ENCODE measurements at places on chromosomes 4 and X. TPM values are rescaled to one million over a fixed set of nuclear protein-coding genes. Genes with fewer than 3 reads are reported as not detected.

GRCh38 chr4:173038192-173038896 lies 130.3 kb upstream of the GALNT7 start:
- no peaks in the 10 kb centered on the region for H3K27me3 ChIP-seq
- H3K36me3 ChIP-seq: no peaks in the 10 kb centered on the region
- no peak for DNase-seq
- H3K4me3 ChIP-seq: no peak overlapping the region
- H3K4me1 ChIP-seq: peaks cover 31% of the 10 kb centered on the region

GRCh38 chr4:156829201-156829873 lies 142.3 kb downstream of the PDGFC start:
- no peaks in the 10 kb centered on the region for H3K36me3 ChIP-seq
- DNase-seq: no peak
- H3K4me1 ChIP-seq: peaks cover 9% of the 10 kb centered on the region
- H3K27me3 ChIP-seq: no peaks in the 10 kb centered on the region
- no peak overlapping the region for H3K27ac ChIP-seq

The BMP3 gene
- not detected for total RNA-seq

The WNK3 gene
- 12.8 TPM for total RNA-seq

The ERCC6L gene
- 17.0 TPM for total RNA-seq

The PF4V1 gene
- not detected for total RNA-seq

- H3K27ac ChIP-seq: no peak overlapping the region
- H3K27me3 ChIP-seq: no peaks in the 10 kb centered on the region
- peak; percentile 68 for DNase-seq
- H3K36me3 ChIP-seq: no peaks in the 10 kb centered on the region
- H3K4me3 ChIP-seq: no peak overlapping the region
These were observed 114.4 kb downstream of the GLRA3 start for GRCh38 chr4:174714393-174715211.

The GLRB gene
- total RNA-seq: 5.1 TPM

The S100G gene
- total RNA-seq: not detected

DNA sequence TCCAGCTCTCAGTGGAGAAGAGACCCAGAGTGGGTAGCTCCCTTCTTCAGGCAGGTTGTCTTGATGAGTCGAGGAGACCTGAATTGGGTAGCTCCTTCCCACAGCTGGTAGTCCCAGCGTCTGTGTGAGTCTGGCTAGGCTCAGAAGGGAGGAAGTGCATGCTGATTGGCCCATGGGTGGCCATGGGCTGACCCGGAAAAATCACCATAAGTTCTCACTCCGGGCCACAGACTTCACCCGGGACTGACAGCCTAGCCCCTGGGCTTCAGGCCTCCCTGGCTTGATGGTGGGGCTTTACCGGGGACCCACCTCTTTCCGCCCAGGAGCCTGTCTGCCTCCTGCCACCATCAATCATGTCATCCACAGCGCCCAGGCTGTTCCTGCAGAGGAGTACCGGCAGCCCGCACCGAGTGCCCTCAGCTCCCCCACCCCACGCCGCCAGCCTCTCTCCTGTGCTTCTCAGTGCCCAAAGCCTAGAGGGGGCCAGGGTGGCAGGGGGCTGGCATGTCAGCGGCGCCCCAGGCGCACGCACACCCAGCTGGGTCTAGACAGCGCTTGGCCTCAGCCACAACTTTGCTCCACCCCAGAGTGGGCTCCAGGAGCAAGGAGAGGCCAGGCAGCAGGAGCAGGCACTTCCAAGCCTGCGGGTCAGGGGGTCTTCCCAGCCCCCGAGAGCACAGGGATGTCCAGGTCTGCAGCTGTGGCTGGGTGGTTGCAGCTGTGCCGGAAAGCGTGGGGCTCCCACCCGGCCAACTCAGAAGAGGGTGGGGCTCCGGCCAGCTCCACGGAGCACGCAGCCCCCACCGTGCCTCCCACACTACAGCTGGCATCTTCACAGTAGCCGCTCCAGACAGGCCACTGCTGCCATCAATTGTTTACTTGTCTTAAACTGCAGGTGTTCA lies 16.1 kb upstream of the SAT1 start:
- no peak overlapping the region for H3K4me3 ChIP-seq
- no peaks in the 10 kb centered on the region for H3K36me3 ChIP-seq
- H3K27me3 ChIP-seq: no peaks in the 10 kb centered on the region
- DNase-seq: no peak

- peaks cover 2% of the 10 kb centered on the region for H3K36me3 ChIP-seq
- DNase-seq: no peak
- no peak overlapping the region for H3K27ac ChIP-seq
These were observed 37.0 kb downstream of the DLG3 start for GRCh38 chrX:70481471-70482270.

GRCh38 chrX:128805236-128805635 lies 718.1 kb downstream of the SMARCA1 start:
- no peak overlapping the region for H3K27ac ChIP-seq
- no peak for DNase-seq
- no peaks in the 10 kb centered on the region for H3K36me3 ChIP-seq
- H3K4me3 ChIP-seq: no peak overlapping the region
- H3K27me3 ChIP-seq: no peaks in the 10 kb centered on the region

DNA sequence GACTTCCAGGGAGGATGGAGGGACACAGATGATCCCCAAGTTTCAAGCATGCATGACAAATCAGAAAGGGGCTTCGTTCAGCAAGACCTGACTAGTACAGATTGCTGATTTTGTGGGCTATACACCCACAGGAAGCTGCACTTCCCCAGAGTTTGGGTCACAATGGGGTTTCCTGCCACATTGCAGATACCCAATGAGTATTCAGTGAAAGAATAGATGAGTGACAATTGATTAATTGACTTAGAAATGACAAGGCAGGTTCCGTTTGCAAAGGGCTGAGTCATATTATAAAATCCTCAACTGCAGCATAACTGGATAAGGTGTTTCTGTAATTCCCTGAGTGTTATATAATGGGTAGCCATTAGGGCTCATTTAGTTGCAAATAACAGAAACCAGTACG lies 146.6 kb upstream of the TBL1X start:
- DNase-seq: no peak
- no peak overlapping the region for H3K27ac ChIP-seq
- H3K27me3 ChIP-seq: no peaks in the 10 kb centered on the region
- H3K4me3 ChIP-seq: no peak overlapping the region
- H3K4me1 ChIP-seq: no peaks in the 10 kb centered on the region

The BMPR1B gene
- total RNA-seq: 3.7 TPM

- no peak for DNase-seq
- no peaks in the 10 kb centered on the region for H3K27me3 ChIP-seq
- no peaks in the 10 kb centered on the region for H3K4me1 ChIP-seq
- no peak overlapping the region for H3K4me3 ChIP-seq
- H3K27ac ChIP-seq: no peak overlapping the region
These were observed 813.0 kb upstream of the POU3F4 start for GRCh38 chrX:82695066-82695465.

DNA sequence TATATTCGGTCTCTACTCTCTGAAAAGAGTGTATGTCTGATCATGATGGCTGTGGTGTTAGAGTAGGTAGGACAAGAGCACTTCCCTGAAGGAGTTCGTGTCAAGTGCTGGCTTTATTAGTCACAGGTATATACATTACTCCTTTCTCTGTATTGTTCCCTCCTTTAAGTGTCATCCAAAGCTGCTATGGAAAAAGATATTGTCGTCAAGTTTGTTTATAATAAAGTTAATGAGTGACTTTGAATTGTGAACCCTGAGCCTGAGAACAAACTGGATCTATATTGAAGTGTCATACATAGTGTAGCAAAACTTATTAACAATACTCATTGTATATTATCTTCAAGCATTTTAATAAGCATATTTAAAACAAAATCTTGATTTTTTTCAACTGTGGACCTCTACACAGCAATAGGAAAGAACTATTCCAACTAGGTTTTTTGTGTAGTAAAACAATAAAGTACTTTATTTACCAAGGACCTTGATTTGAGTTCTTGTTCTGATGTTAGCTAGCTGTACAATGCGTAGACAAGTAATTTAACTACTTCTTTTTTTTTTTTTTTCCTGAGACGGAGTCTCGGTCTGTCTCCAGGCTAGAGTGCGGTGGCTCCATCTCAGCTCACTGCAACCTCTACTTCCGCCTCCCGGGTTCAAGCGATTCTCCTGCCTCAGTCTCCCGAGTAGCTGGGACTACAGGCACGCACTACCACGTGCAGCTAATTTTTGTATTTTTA lies 177.7 kb downstream of the RAPGEF2 start:
- no peak overlapping the region for H3K4me3 ChIP-seq
- H3K27ac ChIP-seq: no peak overlapping the region
- no peaks in the 10 kb centered on the region for H3K36me3 ChIP-seq
- DNase-seq: no peak

DNA sequence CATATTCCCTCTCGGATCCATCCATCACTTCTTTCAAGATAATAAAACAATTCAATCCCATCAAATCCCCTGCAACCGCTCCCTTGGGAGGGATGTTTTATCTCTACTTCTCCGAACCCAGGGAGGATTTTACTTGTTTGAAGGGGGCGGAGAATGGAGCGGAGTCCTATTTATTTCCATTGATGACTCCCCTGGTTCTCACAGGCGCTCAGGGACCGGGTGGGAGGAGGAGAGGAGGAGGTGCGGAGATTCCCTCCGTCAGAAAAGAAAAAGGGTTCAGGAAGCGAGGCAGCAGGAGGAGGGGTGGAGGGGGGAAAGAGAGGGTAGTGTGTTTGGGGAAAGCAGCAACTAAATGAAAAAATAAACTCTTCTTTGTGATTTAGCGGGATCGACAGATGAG lies 2.1 kb downstream of the NDNF start:
- H3K36me3 ChIP-seq: no peaks in the 10 kb centered on the region
- H3K27me3 ChIP-seq: no peaks in the 10 kb centered on the region
- peak overlapping the region; percentile 71 for H3K4me3 ChIP-seq
- H3K27ac ChIP-seq: peak overlapping the region; percentile 31

The PCDH11X gene
- total RNA-seq: 21.4 TPM

DNA sequence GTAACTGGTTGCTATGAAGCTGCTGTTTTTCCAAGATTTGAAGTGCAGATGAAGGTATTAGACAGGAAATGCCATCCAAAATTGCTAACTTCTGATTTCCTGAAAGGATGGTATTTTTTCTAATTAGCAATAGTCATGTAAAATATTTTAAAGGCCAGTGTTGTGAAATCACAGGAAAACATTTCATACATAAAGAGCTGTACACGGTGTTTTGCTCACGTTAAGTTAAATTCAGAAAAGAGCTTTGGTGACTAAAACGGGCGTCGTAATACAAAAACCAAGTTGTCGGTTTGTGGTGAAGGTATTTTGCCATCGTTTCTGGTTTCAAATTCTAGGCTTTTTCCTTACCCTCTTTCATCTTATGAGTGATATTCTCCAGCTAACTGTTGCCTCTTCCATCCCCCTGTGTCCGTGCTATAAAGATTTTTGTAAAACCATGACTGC lies 39.8 kb downstream of the AFF1 start:
- H3K27ac ChIP-seq: peak overlapping the region; percentile 96
- H3K36me3 ChIP-seq: no peaks in the 10 kb centered on the region
- peaks cover 71% of the 10 kb centered on the region for H3K4me1 ChIP-seq
- no peak overlapping the region for H3K4me3 ChIP-seq

GRCh38 chr4:120007896-120008436 lies 58.7 kb downstream of the MAD2L1 start:
- no peaks in the 10 kb centered on the region for H3K36me3 ChIP-seq
- no peaks in the 10 kb centered on the region for H3K27me3 ChIP-seq
- H3K4me1 ChIP-seq: peaks cover 7% of the 10 kb centered on the region
- no peak overlapping the region for H3K4me3 ChIP-seq
- peak; percentile 19 for DNase-seq

The IL1RAPL2 gene
- total RNA-seq: not detected

The RPGR gene
- 15.1 TPM for total RNA-seq

The LUZP4 gene
- not detected for total RNA-seq

- H3K36me3 ChIP-seq: no peaks in the 10 kb centered on the region
- no peak overlapping the region for H3K27ac ChIP-seq
- no peak overlapping the region for H3K4me3 ChIP-seq
- peak; percentile 55 for DNase-seq
- no peaks in the 10 kb centered on the region for H3K4me1 ChIP-seq
These were observed 272.1 kb upstream of the AGTR2 start for GRCh38 chrX:115898382-115899001.

- H3K4me3 ChIP-seq: no peak overlapping the region
- H3K27me3 ChIP-seq: no peaks in the 10 kb centered on the region
- DNase-seq: no peak
- H3K4me1 ChIP-seq: no peaks in the 10 kb centered on the region
These were observed 16.4 kb downstream of the MMAA start for GRCh38 chr4:145635630-145636029.

The MAGEA9B gene
- total RNA-seq: not detected

The RFC1 gene
- total RNA-seq: 76.0 TPM

The GABRQ gene
- not detected for total RNA-seq

The FAM47E gene
- 0.21 TPM for total RNA-seq

The NXF3 gene
- total RNA-seq: 0.46 TPM

The SPANXD gene
- total RNA-seq: not detected

- H3K4me3 ChIP-seq: no peak overlapping the region
- H3K4me1 ChIP-seq: no peaks in the 10 kb centered on the region
- no peak overlapping the region for H3K27ac ChIP-seq
- H3K36me3 ChIP-seq: no peaks in the 10 kb centered on the region
- DNase-seq: no peak
- H3K27me3 ChIP-seq: no peaks in the 10 kb centered on the region
These were observed 85.2 kb downstream of the MAPK10 start for GRCh38 chr4:86274642-86275041.

The TLR7 gene
- 0.11 TPM for total RNA-seq

The SHROOM3 gene
- 9.3 TPM for total RNA-seq

- peaks cover 10% of the 10 kb centered on the region for H3K4me1 ChIP-seq
- H3K4me3 ChIP-seq: no peak overlapping the region
- H3K36me3 ChIP-seq: no peaks in the 10 kb centered on the region
- no peak for DNase-seq
- H3K27me3 ChIP-seq: no peaks in the 10 kb centered on the region
- H3K27ac ChIP-seq: no peak overlapping the region
These were observed 2.6 kb downstream of the DCLK2 start for GRCh38 chr4:150080875-150081274.

The PABPC1L2A gene
- not detected for total RNA-seq

- no peaks in the 10 kb centered on the region for H3K27me3 ChIP-seq
- H3K4me1 ChIP-seq: peaks cover 9% of the 10 kb centered on the region
- peak; percentile 66 for DNase-seq
- H3K4me3 ChIP-seq: no peak overlapping the region
These were observed 31.6 kb upstream of the IRAK1 start for GRCh38 chrX:154051201-154051810.

- H3K4me3 ChIP-seq: peak overlapping the region; percentile 55
- peak overlapping the region; percentile 80 for H3K27ac ChIP-seq
- DNase-seq: no peak
- no peaks in the 10 kb centered on the region for H3K27me3 ChIP-seq
These were observed 44.5 kb downstream of the TRIM2 start for GRCh38 chr4:153248641-153249198.

DNA sequence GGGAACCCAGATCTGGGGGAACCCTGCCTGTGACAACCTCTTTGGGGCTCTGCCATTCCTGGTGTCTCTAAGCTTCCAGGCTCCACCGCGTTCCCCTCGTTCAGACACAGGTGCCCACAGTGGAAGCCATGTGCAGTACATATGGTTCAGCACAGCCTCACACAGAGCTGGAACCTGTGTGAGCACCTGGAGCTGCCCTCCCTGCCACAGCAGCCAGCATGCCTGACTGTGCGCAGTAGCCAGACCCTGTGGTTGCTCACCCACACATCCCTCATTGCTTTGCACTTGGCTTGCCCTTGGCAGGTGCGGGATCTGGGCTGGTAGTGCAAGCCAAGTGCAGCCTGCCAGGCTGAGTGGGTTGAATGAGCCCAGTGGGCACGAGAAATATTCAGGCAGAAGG lies 814.2 kb downstream of the PDHA2 start:
- no peaks in the 10 kb centered on the region for H3K36me3 ChIP-seq
- DNase-seq: no peak
- no peaks in the 10 kb centered on the region for H3K27me3 ChIP-seq
- no peaks in the 10 kb centered on the region for H3K4me1 ChIP-seq
- H3K4me3 ChIP-seq: no peak overlapping the region
- H3K27ac ChIP-seq: no peak overlapping the region

The NLRP2B gene
- not detected for total RNA-seq

The MAD2L1 gene
- total RNA-seq: 117 TPM

Measured in A673 (cell line).